ENCODE measurements at places on chromosomes 1 and 21.

DNA sequence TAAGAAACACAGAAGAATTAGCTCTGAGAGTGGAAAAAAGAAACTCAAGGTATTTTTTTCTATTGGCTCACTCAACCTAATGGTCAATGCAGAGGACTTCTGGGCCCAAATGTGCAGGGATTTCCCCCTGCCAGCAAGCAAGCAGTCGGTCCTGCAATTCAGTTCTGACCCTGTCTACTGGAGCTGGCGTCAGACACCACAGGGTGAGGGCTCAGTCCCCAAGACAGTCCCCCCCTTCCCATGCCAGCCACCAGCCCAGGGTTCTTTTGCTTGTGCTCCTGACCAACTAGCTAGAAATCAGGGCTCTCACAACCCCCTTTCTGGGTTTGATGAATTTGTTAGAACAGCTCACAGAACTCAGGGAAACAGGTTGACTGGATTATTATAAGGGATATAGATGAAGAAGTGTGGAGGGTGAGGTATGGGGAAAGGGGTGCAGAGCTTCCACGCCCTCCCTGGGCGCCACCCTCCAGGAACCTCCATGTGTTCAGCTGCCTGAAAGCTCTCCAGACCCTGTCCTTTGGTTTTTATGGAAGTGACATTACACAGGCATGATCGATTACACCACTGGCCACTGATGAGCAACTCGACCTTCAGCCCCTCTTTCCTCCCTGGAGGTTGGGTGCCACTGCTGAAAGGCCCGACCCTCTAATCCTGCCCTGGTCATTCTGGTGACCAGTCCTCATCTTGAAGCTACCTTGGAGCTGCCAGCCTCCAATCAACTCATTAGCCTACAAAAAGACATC is 22.5 kb upstream of the PWP2 start:
- no peak for DNase-seq

GRCh38 chr21:42492201-42492600 is 3.8 kb downstream of the RSPH1 start:
- no peak for DNase-seq

DNA sequence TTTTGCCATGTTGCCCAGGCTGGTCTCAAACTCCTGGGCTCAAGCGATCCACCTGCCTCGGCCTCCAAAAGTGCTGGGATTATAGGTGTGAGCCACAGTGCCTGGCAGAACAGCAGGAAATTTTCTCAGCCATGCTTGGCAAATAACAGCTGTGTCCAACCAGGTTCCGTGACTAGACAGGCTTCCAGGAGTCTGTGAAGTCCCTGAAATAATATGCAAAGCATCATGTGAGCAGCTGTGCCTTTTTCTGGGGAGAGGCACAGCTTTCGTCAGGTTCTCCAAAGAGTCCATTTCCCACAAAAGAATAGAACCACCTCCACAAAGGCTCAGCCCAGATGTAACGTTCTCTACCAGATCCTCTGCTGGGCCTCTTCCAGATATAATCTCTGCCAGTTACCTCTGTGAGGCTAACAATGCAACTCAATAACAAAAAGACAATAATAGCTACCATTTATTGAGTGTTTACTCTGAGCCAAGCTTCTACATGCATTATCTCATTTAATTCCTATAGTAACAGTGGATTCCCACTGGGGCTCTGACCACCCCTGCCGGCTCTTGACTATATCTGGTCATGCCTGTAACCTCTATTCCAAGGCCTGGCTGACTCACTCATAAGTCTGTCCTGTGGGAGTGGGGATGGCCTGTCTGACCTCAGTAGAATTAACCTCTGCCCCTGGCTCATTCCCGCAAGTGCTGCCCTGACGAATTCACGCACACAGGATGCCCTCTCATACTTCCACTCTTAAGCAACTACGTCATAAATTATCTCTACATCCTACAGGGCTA is 4.0 kb upstream of the NKAIN1 start:
- DNase-seq, result no peak

- DNase-seq, result no peak
Measured at GRCh38 chr1:178877896-178878295, 7.0 kb upstream of the ANGPTL1 start.

DNA sequence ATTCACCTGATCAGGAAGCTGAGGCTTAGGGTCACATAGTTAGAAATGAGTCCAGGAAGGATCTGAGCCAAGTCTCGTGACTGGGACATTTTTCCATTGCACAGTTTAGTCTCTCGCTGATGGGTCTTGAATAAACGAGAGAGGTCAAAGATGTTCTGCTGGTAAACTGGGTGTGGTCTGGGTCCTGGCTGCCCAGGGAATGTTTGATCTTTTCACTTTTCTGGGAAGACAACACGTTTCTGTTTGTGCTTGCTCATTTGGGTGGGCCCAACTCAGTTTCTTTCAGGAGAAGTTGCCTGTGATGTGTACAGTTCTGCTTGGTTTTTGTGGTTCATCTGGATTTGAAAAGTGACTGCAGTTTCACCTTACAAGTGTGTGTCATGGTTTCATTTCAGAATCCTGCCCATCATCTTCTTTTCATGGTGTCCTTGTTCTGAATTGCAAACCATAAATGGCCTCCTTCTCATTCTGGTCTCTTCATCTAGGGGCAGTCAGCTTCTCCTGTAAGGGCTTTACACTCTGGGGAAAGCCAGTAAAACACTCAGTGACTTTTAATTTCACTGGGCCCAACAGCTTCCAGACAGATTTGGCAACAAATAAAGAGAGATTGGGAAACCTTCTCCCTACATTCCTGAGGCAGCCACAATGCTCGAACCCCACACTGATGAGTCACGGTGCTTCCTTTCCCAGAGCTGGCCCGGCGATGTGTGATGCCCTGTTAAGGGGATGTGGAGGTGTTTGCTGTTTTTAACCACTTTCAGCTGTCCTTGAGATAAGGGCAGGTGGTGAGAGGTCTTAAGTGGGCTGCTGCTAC is 7.2 kb upstream of the TACSTD2 start:
- no peak for DNase-seq

GRCh38 chr21:26461500-26461899 is 111.6 kb downstream of the CYYR1 start:
- DNase-seq, result no peak

DNA sequence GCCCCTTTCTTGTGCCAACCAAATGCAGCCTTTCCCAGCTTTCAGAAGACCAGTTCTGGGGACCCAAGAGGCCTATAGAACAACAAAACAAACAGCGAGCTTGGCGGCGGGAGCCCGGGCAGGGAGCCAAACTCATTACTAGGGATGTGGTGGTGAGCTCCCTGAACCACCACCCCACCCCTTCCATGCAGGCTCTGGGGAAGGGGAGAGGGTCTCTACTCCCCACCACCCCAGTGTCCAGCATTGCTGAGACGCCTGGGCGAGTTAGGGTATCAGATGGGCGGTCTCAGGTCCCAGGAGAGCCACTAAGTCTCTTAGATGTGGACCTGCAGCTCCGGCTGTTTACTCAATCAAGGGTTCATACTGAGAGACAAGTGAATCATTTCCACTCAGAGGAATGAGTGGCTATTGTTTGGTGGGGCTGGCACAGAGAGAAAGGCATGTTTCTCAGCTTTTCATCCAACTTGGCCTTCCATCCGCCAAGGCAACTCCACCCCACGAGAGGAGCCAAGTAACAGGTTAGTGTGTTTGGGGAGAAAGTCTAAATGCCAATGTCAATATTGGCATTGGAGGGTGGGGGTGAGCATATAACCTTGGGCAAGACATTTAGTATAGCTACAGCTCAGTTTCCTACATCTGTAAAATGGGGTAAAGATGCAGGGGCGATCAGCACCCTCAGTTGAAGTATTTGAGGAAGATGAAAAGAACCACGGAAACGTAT is 40.9 kb downstream of the PLXNA2 start:
- DNase-seq, result no peak

GRCh38 chr1:3012456-3013291 is 8.6 kb upstream of the ACTRT2 start:
- no peak for DNase-seq

GRCh38 chr1:56469640-56470371 is 109.6 kb downstream of the PLPP3 start:
- DNase-seq, result no peak

DNA sequence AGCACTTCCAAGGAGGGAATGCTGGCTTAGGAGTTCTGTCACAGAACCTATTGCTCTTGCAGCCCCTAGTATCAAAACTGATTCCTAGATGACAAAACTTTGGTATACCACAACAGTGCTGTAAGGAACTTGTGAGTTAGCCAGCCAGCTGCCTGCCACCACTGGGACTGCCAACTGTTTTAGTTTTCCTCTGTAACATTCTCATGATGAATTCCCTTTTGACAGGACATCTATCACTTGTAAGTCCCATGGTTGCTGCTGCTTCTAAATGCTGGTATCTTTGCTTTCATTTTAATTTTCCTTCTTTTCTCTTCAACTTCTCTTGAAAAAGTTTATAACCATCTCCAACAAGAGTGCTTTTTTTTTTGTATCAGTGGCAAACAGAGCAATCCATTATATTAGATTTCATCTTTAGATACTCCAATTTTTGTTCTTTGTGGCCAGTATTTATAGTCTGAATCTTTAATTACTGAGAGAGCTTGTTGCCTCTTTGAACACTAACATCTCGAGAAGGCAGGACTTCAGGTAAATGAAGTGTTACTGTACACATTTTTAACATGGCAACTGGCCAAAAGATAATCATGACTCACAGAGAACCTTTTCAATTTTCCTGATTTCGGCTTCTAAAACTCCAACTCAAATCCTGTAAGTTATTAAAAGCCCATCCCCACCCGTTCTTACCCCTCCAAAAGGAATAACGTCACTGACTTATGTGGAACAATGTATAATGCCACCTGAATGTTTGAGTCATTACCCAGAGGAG is 19.8 kb downstream of the DBT start:
- DNase-seq, result no peak

- DNase-seq, result no peak
Measured at GRCh38 chr1:74396933-74397332, 115.5 kb downstream of the LRRC53 start.

- DNase-seq, result no peak
Measured at GRCh38 chr1:119870917-119871596, 25.3 kb downstream of the ADAM30 start.

DNA sequence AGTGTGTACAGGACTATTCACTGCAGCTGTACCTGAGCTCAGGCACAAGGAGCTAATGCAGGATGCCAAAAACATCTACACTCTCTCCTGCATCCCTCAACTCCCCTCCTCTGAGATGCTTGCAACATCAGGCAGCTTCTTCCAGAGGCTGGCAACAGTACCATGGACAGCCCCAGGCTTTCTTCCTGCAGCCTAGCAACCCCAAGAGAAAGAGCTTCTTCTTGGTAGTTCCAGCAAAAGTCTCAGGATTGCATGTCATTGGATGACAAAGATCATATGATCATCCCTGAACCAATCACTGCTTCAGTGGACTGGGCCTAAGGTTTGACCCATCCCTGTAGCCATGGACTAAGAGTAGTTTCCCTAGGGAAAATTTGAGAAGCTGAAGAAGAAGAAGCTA is 46.7 kb downstream of the CAMK2N1 start:
- no peak for DNase-seq

- no peak for DNase-seq
Measured at GRCh38 chr1:156644640-156645039, 2.7 kb downstream of the BCAN start.

DNA sequence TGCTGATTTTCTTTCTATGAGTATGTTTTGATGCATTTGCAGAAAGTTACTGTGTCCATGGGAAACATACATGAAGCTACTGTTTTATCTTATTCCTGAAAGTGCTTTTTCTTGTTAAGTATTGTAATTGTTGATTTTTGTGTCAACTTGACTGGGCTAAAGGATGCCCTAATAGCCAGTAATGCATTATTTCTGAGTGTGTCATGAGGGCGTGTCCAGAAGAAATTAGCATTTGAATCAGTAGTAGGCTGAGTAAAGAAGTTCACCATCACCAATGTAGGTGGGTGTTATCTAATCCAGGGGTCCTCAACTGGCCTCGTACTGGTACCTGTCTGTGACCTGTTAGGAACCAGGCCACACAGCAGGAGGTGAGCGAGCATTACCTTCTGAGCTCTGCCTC is 760.2 kb downstream of the PLA2G4A start:
- no peak for DNase-seq

DNA sequence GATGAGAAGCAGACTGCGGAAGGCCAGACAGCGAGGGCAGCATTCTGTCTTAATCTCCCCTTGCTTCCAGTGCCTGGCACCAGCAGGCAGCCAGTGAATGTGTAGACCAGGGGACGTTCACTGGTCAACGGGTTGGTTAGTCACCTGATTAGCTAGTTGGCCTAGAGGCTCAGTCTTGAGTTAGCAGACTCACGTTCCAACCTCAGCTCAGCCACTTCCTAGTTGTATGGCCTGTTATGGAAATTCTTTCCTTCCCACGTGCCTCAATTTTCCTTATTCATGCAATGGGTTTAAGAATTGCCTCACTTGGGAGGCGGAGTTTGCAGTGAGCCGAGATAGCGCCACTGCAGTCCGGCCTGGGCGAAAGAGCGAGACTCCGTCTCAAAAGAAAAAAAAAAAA is 249.6 kb upstream of the TMEM51 start:
- no peak for DNase-seq

DNA sequence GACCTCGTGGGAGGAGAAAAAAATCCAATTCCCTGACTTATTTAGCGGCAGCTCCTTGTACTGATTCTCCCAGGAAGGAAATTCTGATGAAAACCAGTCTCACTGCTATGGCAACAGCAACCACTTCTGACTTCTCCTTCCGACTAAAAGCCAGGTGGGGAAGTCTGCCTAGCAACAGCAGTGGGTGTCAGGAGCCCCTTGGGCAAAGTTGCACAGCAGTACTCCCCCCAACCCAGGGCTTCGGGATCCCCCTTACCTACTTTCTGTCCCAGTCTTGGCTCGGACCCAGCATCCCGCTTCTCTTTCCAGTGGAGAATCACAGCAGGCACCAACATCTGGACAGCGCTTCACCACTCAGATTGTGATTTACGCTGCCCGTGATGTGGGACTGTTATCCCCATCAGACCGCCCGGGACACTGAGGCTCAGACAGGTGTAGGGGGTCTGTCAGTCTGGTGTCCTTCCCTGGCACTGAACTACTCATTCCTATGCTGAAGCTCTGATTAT is 24.6 kb downstream of the NKAIN1 start:
- DNase-seq, result no peak

DNA sequence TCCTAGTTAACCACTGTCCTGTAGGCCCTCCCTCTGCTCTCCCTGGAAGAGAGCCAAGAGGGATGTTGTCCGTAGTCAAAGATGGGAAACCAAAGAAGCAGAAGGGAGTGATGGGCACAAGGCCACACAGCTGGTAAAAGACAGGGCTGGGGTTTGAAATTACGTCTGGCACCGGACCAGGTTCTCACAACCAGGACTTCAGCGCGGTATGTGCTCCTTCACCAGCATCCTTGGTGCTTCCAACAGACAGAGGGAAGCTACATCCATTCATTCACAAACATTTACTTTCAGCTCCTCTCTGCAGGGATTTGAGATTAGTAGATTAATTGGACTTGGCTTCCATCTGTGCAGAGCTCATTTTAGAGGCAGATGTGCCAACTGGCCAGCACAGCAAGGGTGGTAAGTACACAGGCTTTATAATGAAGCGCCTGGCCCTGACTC is 191.2 kb downstream of the TRABD2B start:
- no peak for DNase-seq

- no peak for DNase-seq
Measured at GRCh38 chr1:33045246-33045645, 8.6 kb upstream of the AK2 start.

GRCh38 chr1:226002667-226003501 is 3.7 kb upstream of the SDE2 start:
- no peak for DNase-seq
